ENCODE measurements at places on chromosomes 2 and 18. TPM values are rescaled to one million over a fixed set of nuclear protein-coding genes. Genes with fewer than 3 reads are reported as not detected.

BCL11A gene
- 0.29 TPM for total RNA-seq

HS6ST1 gene
- total RNA-seq = 16.5 TPM

GRCh38 chr18:59015531-59016152, 124.0 kb upstream of the SEC11C start:
- no peak for DNase-seq

DNA sequence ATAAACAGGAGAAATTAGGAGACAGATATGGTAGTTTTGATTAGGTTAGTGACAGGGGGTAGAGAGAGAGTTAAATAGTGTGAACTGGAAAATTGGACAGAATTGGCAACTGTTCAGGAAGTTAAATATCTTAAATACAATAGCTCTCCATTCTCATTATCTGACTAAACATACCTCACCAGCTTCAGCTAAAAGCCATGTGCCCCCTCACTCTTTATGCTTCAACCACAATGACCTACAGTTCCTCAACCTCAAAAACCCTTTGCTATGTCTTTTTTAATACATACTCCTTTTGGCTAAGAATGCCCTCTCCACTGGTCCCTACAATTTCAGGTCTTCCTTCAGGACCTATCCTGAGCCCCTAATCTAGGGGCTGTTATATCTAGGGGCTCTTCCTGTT, 740.2 kb upstream of the ZEB2 start:
- no peak for DNase-seq

DNA sequence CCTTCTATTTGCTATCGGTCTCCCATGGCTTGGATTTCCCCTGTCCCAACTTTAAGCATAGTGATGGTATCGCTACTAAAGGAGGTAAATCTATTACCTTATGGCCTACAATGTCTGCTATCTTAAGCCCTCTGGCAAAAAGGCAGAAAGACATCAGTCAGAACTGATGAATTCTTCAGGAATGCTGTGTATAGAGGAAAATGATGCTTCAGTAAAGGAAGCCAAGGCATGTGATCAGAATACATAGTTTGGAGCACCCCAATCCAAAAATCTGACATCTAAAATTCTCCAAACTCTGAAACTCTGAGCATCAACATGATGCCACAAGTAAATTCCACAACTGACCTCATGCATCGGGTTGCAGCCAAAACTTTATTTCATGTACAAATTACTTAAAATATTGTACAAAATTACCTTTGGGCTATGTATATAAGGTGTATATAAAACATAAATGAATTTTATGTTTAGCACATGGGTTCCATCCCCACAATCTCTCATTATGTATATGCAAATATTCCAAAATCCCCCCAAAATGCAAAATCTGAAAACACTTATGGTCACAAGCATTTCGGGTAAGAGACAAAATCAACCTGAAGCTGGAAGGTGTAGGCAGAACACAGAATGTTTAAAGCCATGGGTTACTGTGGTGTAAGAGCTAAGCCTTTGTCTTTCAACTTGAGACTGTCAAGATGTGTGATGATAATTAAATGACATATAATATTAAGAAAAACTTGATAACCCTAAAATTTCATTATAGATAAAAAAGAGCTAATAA, 66.2 kb downstream of the CUL3 start:
- DNase-seq = peak; percentile 87

Data from osteoblast (primary cell).